H9 (cell line): ENCODE measurements at places on chromosomes 5 and 9. TPM values are rescaled to one million over a fixed set of nuclear protein-coding genes. Genes with fewer than 3 reads are reported as not detected.
A peak's percentile ranks its signal among the peaks of the same experiment; 100 is the strongest.

GRCh38 chr9:96638606-96639364 is 16.3 kb downstream of the PRXL2C start:
- DNase-seq, result peak; percentile 53
- no peaks in the 10 kb centered on the region for H3K4me1 ChIP-seq
- H3K27ac ChIP-seq, result no peak overlapping the region
- H3K27me3 ChIP-seq, result no peaks in the 10 kb centered on the region
- H3K36me3 ChIP-seq, result no peaks in the 10 kb centered on the region

DNA sequence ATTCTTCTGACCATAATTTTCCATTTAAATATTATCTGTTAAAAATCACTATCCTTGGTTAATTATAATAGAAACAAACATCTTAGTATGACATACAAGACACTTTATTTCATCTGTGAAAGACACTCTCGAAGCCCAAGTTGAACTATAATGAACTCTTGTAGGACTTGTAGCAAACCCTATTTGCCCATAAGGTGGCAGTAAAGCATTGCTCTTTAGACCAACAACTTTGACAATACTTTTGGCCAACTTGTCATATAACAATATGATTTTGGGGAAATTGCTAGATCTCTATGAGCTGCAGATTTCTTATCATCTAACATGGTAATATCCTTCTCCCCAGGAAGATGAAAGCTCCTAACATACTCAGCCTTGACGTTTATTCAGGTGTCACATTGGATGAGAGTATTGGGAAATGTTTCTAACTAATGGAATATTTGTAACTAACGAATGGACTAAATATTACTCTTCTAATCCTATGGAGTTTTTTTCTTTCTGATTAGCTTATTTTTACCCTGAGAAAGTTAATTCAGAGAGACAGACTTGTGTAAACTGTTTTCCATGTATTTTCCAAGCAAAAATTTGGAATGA is 11.0 kb downstream of the SPINK14 start:
- no peaks in the 10 kb centered on the region for H3K27me3 ChIP-seq
- H3K4me1 ChIP-seq, result no peaks in the 10 kb centered on the region

DNA sequence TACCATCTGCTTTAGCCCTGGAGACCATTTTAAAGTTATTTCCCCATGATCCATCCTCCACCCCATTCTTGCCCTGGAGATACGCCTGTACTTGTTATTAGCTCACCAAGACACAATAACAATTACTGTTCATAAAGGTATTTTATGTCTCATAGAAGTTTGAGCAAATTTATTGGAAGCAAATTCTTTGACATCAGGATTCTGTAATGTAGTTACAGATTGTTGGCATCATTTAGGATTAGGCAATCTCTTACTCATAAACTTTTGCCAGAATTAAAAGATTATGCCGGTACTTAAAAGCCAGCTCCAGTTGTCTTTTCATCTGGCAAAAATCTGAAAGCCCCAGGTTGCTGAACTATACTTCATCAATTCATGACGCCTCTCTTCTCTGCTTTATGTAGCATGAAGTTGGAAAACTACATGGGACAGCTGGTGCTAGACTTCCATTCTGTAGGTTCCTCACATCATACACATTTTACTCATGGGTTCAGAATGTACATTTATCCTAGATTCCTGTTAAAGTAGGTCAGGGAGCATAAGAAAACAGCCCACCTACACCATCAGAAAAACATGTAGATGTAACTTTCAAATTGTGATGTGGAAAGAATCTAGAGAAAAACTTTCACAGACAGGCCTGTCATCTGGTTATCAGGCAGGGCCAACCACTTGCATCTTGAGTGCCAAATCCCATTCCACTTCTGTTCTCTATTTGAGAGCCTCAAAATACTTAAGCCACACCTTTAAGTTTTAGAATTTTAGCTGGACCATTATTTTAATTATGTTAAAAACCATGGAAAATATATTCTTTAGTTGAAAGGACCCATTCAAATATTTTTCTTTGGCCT is 14.0 kb downstream of the ATP10B start:
- H3K4me1 ChIP-seq, result no peaks in the 10 kb centered on the region
- no peak overlapping the region for H3K27ac ChIP-seq
- no peak for DNase-seq
- H3K27me3 ChIP-seq, result no peaks in the 10 kb centered on the region
- no peak overlapping the region for H3K4me3 ChIP-seq

Gene DRD1
- not detected in 2 replicates for total RNA-seq

Gene DBH
- not detected in 2 replicates for total RNA-seq
